ENCODE measurements at places on chromosomes 4 and X.

DNA sequence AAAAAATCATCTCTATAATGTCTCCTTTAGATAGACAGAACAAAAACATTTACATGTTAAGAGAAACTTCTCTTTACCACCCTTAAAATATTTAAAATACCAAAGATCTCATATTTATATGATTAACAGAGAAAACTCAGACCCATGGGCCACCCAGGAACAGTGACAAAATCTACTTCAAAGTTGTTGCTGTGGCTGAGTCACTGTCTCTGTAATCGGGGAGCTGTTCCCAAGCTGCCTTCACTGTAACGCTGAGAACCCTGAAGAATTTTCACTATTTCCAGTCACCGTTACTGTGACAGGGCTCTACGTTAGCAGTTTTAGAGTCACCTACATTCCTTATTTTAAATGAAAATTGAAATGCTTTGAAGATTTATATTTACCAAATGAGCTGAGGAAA, 9.0 kb upstream of the DAPP1 start:
- DNase-seq, result no peak

GRCh38 chr4:181687116-181687515, 556.1 kb upstream of the TENM3 start:
- no peak for DNase-seq

DNA sequence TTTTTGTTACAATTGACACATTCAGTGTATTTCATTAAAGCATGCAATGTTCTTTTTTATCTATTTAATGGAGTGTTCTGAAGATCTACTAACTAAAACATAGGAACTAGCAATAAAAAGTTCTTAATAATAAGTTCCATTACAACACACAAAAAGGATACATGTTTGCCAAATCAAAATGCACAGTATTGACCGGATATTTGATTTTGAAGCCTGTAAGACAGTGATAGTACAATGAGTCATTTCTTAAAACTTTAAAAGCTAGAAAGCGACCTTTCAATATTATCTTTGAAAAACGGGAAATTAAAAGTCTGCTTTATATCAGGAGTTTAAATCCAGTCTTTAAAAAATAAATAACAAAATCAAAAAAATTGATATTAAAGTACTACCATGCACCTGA, 2.4 kb upstream of the PRDM5 start:
- DNase-seq, result no peak

GRCh38 chrX:73206366-73206765, 8.3 kb downstream of the NAP1L2 start:
- DNase-seq, result no peak

- DNase-seq, result peak; percentile 13
Observed at GRCh38 chrX:110665223-110666002, 130.2 kb downstream of the CHRDL1 start.

GRCh38 chr4:85514117-85514516, 39.2 kb downstream of the ARHGAP24 start:
- DNase-seq, result no peak

DNA sequence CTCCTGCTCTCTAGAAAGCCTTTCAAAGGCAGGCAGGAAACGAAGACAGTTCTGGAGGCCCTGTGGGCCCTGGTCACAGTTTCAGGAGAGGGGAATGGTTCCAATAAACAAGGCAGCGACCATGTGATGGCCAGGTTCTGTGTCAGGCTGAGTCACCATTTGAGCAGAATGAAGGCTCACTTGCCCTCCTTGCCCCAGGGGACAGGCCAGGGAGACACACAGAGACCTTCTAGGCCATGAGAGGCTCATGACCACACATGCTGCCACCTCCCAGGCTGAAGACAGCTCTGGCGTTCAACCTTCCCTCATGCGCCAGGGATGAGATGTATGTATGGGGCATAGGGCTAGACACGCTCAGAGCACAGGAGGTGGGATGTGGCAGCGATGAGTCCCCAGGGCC, 22.9 kb upstream of the TRIM2 start:
- DNase-seq, result no peak

- no peak for DNase-seq
Observed at GRCh38 chr4:14152834-14153519, 525.5 kb upstream of the BOD1L1 start.

- DNase-seq, result no peak
Observed at GRCh38 chr4:40269133-40269532, 66.0 kb upstream of the CHRNA9 start.

DNA sequence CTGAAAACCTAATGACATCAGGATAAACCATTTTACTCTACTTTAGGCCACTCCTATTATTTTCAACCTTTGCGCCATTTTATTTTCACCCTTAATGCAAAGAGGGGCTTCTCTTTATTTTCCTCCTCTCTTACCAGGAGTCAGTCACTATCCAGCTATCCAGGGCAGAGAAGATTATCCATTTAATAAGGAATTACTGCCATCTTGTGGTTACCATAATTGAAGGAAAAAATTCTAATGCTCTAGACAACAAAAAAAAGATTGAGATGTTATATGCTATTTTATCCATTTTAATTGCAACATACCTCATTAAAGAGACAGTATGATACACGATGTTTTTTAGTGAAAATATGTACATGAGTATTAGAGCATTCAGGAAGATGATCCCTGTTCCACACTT, 514.5 kb upstream of the FAM241A start:
- no peak for DNase-seq

GRCh38 chrX:115940888-115941332, 229.6 kb upstream of the AGTR2 start:
- DNase-seq, result no peak

DNA sequence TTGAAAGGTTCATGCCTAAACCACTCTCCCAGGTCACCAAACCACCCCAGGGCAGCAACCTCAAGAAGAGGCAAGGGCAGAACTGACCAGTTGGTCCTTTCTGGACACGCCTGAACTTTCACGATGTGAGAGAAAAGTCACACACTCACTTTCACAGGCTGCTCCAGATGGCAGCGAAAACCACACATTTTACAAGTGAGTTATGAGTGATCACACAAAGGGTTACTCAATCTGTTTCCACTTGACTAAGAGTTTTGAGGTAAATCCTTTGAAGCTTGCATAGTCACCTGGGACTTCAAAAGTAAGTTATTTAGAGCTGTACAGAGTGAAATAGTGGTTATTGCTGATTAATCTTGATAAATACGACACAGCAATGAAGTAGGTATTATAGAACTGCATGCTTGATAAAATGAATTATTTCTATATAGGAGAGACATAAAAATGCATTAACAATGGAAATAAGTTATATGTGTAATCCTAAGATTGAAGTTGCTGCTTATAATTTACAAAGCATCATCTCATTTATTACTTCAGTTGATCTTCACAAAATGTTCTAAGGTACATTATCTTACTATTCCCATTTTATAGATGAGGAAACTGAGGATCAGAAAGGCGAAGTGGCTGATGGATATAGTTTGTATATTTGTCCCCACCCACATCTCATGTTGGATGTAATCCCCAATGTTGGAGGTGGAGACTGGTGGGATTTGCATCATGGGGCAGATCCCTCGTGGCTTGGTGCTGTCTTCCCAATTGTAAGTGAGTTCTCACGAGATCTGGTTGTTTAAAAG, 103.0 kb upstream of the KLF3 start:
- DNase-seq, result peak; percentile 40

DNA sequence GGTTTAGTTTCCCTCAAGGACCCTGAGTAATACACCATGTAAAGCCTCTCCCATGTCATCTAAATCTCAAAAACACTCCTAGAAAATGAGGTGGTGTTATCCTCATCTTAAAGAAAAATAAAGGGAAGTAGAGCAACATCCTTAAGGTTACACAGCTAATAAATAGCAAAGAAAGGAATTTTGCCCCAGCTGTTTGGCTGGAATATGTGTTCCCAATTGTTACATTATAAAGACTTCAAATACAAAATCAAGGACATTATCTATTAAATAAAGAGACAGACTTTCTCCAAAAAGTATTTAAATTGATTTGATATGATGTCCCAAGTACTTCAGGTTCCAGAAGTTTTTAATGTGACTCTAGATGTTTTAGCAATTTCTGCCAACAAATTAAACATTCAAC, 57.9 kb upstream of the IL15 start:
- DNase-seq, result no peak

DNA sequence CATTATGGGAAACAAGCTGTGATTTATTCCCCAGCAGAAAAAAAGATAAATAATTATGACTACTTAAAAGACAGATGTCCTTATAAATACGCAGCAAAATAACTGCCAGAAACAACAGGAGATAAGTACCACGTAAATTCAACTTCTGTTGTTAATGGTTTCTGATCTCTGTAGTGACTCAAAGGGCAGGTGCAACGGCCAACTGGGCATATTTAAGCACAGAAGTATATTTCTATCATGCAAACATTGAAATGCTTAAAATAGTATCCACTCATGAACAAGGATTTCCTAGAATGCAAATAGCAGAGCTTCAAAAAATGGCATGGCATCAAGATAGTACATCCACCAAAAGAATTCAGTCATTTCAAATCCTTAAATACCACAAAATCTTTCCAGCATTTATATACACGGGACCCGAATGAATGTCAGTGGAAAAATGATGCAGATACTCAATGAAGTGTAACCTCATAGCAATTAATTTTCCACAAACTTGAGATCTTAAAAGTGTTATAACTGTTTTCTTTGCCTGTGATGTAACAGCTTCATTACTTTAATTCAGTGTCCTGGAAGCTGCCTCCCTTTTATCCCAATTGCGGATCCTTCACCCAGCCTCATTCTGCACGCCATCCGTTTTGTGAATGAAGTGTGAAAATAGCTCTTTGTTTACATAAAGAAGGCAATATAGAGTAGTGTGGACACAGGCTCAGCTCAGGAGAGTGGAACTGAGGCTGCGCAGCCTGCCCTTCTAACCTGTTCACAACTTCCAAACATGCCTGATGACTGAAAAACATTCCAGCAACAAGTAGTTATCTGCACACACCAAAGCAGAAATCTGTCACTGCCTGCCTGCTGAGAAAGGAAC, 10.2 kb downstream of the PDGFC start:
- DNase-seq, result no peak

DNA sequence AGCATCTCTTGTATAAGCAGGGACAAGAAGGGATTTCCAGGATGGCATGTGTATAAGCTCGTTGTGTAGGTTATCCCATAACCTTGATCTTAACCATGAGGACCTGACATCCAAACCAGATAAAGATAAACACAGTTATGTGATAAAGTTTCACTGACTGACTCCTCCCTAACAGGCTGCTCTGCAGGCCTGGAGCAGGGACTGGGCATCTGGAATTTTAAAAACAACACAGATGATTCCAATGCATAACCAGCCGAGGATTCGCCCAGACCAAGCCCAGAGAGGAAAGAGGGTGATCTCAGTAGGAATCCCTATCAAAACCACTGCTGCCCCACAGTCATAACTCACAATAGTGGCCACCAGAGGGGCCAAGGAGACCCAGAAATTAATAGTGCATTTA, 22.7 kb downstream of the KLF3 start:
- DNase-seq, result no peak

DNA sequence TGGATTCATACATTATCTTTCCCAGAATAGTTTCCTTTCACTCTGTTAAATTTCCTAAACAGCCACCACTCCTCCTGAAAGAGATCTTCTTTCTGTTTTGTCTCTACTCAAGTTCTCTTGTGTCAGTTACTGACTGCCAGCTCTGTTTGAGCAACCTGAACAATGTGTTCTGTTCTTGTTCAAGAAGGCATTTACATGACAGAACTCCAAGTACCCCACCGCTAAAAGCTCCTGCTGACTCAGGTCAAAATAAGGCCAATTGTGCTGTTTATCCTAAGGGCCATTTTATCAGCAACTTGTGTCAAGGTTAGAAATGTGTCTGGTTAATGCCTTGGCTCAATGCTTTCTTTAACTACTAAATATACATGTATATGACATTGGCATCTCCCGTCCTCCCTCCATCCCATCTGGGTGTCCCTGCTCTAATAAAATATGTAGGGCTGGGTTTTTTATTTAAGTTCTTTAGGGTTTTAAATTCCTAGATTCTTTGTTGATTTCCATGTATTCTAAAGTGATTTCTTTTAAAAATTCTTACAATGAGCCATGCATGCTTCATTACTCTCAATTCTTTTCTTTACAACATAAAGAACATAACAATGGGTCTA, 144.3 kb upstream of the PAQR3 start:
- DNase-seq, result no peak

DNA sequence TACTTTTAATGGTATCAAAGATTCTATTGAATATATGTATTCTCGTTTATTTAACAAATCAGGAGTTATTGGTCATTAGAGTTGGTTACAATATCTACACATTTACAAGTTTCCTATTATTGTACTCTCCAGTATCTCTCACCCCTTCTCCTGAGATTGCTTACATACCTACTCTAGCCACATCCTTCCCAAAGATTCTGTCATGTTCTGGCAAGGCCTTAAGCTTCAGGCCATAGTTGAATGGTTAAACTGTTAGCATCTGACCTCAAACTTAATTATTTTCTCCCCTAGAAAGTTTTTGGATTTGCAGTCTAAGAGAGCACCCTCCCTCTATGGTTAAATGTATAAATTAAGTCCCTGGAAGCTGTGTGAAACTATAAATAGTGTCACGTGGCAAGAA, 784.2 kb downstream of the GLUD2 start:
- DNase-seq, result no peak

GRCh38 chr4:38804654-38805295, at the start of gene TLR1:
TSS of gene TLR1 (minus strand) at chr4:38804791. CDS start at chr4:38798831, 5,960 bp downstream.
- peak; percentile 7 for DNase-seq

DNA sequence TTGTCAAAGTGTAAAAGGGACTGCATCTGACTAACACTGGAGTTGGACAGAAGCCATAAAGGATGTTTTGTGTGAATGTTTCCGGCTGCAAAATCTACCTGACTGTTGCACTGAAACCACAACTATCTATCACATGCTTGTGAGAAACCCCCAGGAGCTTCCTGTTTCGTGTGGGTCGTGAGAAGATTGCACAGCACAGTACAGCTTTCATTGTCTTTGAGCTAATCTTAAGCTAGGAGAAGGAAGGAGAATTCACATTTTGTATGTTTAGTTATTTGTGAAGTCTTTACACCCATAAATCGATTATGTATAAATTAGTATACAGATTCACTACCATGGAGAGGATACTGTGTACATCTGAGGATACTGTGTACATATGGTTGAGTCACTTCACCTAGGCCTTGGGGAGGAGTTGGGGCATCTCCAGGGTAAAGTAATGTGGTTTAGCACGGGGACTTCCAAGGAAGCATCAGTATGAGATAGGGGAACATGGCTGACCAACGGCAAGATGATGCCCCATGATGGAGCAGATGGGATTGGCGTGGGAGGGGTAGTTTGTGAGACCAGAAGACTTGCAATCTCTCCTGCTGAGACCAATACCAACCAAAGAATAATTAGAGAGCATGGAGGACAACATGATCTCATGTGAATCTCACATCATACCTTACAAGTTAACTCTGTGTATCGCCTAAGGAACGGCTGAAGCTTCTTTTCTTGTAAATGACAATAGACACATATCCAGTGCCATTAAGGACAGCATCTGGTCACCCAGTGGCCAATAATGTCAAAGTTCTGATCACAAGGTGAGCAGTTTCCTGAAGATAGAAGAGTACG, 43.1 kb upstream of the FAM9C start:
- peak; percentile 67 for DNase-seq

DNA sequence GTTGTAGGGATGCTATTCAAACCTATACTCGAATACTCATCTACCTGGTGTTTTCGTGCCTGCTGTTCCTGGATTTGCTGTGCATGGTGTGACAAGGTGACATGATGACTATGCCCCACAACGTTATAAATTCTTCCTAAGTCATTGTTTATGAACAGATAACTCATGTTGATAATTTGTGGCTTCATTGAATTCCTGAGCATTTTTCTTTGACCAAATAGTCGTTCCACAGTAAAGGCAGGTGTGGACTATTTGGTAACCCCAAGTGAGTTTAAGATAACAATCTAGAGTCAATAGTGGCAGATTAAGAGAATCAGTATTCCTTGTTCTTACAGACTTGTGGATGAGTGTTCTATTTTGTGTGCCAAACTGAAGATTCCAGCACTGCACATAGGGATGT, 59.9 kb downstream of the SNX25 start:
- DNase-seq, result no peak

Data from activated CD4-positive, alpha-beta T cell treated with anti-CD3 and anti-CD28 coated beads for 48 hours (primary cell).